ENCODE measurements at places on chromosomes 5 and 9. TPM values are rescaled to one million over a fixed set of nuclear protein-coding genes. Genes with fewer than 3 reads are reported as not detected.

The ZNF782 gene
- total RNA-seq, result 2.1 TPM

The FRRS1L gene
- total RNA-seq, result not detected

The ADAMTS13 gene
- not detected for total RNA-seq

The THOC3 gene
- 55.5 TPM for total RNA-seq

The GAPT gene
- total RNA-seq, result not detected

The LOX gene
- total RNA-seq, result 28.4 TPM

The FGD3 gene
- total RNA-seq, result not detected

The SLC34A1 gene
- total RNA-seq, result not detected

The SH3TC2 gene
- total RNA-seq, result 9.3 TPM

The TAF11L2 gene
- not detected for total RNA-seq

The NAIP gene
- 0.78 TPM for total RNA-seq

The SPATA31A7 gene
- not detected for total RNA-seq

The ENTREP1 gene
- not detected for total RNA-seq

- no peak for DNase-seq
Observed at GRCh38 chr5:123810253-123810652, 298.3 kb downstream of the CSNK1G3 start.

GRCh38 chr5:17401470-17402288, 96.4 kb upstream of the TAF11L2 start:
- DNase-seq, result no peak

GRCh38 chr5:9876451-9876850, 246.3 kb upstream of the TAS2R1 start:
- no peak for DNase-seq

- no peak for DNase-seq
Observed at GRCh38 chr5:83931969-83932368, 211.3 kb upstream of the HAPLN1 start.

GRCh38 chr9:126337729-126338372, 11.2 kb downstream of the MVB12B start:
- peak; percentile 23 for DNase-seq

DNA sequence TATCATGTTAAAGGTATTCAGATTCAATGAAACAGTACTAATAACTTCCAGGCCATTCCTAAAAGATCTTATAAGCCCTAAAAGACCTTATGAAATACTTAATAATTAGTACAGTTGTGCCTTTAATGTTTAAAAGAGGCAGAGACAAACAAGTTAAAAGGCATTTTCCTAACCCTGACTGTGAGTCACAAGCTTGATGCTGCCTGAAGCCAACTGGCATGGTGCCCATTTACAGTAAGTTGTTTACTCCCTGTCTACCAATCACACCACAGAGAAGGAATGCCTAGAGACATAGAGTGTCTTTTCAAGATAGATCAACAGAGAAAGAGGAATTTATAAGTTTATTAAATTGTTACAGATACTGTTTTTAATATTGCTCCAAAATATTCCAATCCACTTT, 47.8 kb downstream of the NR3C1 start:
- DNase-seq, result peak; percentile 92

- no peak for DNase-seq
Observed at GRCh38 chr5:77155179-77155785, 55.2 kb upstream of the PDE8B start.

GRCh38 chr9:37963936-37964739, 60.2 kb upstream of the SLC25A51 start:
- DNase-seq, result peak; percentile 87

DNA sequence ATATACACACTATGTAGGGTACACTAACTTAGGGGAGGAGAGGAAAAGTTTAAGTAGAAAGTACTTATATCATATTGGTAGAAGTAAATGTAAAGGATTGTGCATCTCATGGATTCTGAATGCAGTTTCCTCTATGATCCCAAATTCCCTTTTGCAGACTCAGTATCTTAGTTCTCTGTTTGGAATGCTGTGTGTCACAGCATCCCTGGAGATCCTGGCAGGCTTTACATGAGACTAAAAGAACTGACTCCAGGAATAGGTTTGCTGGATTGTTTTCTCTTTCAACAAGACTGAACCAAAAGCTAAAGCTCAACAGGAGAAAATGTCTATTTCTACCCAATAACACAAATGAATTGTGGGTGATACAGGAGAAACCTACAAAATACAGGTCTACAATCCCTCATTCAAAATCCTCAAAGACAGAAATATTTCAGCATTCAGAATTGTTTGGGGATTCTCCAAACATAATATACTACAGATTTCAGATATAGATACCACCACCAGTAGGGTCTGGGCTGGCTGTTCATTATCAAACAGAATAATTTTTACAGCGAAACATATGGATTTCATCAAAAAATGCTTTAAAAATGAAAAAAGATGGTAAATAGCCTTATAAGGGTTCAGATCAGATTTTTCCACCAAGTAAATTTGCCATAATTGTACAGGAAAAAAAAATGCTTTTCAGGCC, 324.7 kb upstream of the GRAMD2B start:
- peak; percentile 19 for DNase-seq

GRCh38 chr5:168422431-168422830, 63.8 kb upstream of the RARS1 start:
- DNase-seq, result no peak

DNA sequence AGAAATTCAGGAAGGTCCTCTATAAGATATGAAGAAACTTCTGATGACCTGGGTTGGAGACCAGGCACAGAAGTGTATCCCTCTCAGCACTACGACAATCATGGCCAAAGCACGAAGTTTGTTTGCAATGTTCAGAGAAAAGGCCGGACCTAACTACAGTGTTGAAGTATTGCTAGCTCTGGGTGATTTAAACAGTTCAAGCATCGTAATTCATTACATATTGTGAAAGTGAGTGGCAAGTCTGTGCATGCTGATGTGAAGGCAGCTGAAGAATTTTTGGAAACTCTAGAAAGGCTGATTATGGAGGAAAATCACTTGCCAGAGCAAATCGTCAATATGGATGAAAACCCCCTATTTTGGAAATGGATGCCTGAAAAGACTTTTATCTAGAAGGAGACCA, 67.2 kb upstream of the PANK3 start:
- DNase-seq, result no peak

DNA sequence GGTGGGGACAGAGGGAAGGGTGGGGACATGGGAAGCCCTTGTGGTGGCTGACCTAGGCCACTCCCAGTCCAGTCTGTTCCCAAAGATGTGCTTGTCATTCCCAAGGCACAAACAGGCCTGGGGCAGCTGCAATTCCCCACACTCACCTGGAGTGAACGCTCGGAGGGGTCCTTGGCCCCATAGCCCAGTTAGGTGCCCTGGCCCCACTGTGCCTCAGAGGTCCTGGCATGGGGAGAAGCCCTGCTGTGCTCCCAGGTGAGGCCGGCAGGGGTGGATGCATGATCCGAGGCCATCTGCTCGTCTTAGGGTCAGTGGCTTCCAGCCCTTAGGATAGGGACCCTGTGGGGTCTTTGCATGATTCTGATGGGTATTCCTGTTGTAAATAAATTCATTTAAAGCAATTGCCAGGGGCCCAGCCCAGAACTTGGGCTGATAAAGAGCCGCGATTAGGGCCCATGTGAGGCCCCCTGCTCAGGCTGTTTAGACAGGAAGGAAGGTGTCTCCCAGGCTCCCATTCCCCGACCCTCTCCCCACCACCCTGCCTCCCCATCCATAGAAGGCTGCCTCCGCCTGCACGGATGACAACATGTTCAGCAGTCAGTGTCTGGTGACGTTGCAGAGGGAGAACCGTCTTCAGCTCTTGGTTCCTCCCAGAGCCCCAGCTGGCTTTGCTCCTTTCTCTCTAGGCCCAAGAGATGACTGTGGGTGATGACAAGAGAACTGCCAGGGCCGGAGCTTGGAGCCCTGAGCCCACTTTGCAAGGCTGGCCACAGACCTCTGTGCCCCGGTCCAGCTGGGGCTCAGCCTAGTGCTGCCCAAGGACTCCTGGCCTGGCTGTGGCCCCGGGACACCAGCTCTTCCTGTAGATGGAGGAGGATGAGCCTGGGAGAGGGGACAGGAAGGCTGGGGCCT, 28.4 kb upstream of the IRX4 start:
- DNase-seq, result no peak

DNA sequence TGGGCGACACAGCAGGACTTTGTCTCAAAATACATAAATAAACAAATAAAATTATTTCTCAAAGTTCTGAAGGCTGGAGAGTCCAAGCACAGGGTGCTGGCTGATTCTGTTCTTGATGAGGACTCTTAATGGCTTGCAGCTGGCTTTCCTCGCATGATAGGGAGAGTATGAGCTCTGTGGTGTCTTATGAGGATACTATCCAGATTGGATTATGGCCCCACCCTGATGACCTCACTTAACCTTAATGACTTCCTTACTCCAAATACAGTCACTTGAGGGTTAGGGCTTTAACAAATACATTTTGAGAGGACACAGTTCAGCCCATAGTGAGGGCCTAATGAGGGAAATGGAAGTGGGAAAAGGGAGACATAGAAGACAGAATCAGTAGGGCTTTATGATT, 87.7 kb downstream of the FOCAD start:
- DNase-seq, result peak; percentile 2

DNA sequence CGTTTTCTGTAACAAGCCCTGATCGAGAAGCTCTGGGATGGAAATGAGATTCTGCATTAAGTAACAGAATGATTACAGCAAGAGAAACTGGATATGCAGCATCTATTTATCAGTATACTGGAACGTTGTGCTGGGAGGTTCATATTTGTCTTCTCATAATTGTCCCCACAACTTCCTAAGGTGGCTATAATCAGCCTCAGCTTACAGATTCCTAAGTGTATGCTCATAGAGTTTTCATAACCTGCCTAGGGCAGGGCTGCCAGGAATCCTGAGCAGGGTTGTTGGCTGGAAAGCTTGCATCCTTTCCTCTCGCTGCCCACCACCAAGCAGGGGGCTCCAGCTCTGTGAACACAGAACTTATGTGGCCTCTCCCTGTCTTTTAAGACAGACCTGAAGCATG, 70.2 kb downstream of the FNBP1 start:
- DNase-seq, result no peak

DNA sequence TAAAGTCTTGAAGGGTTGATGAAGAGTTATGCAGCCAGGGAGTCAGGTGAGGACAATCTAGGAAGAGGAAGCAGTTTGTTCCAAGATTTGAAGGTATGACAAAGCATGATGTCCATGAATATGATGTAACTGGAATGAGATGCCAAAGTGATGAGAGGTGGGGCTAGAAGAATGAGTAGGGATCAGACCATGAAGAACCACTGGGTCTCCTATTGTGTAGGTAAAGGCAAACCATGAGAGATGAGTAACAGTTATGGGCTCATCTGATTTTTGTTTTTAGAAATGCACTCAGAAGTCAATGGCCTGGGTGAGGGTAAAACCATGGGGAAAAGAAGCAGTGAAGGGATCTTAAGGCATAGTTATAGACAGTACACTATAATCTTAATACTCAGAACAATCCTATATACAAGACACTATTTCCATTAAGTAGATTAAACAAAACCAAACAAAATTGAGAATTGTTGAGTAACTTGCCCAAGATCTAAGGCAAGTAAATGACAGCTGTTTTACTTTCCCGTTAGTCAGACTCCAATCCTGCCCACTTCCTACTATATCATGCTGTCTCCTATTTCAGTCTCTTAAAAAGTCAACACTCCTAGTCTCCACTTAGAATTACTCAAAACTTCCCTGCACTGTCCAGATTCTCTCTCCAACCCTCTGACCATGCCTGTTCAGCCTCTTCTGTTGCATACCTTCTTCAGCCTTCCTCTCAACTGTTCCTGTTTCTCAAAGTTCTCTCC, 393.8 kb upstream of the MEF2C start:
- peak; percentile 35 for DNase-seq

DNA sequence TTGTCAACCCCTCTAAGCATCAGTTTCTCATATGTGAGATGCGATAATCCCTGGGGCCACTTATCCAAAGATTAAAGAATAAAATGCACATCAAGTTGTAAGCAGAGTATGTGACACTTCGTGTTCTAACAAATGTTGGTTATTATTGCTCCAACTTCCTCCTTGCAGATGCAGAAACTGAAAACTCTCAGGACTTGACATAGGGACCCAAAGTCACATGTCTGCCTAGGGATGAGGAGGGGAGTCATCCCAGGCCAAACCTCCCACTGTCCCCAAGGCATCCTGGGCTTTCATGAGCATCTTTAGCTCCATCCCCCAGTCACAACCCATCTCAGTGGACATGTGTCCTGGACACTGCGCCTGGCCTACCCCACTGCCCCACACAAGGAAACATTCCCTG, 27.5 kb upstream of the SYK start:
- no peak for DNase-seq

DNA sequence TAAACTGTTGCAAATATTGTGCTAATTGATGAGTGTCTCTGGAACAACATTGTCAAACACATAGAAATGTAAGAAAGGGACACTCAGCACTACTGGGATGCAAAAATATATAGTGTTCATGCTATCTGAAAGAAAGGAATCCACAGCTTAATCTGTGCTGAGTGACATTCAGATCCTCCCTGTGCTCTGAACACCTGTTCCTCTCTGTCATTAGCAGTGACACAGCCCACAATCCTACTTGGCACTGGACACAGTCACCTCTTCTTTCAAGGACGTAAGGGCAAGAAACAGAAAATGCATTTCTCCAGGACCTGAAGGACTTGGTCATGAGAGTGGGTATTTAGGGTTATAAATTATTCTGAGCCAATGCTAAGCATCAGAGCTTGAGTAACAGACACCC, 121.4 kb upstream of the SV2C start:
- DNase-seq, result no peak

DNA sequence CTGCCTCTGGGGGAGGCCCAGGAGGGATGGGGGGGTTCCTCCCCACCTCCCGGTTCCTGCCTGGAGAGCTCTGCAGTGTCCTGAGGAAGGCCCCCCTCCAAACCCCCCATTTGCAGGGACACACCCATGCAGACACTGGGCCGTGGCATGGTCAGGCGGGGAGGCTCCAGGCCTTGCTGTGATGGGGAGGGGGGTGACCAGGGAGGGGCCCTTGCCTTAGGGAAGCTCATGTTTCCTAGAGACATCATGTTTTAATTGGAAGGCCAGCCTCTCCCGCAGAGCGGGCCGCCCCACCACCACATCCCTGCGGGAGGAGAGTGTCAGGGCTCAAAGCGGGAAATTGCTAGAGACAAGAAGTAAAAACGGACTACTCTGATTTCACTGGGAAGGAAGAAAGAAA, 12.0 kb downstream of the PRRX2 start:
- no peak for DNase-seq
